ENCODE measurements at places on chromosomes 4 and X. TPM values are rescaled to one million over a fixed set of nuclear protein-coding genes. Genes with fewer than 3 reads are reported as not detected.

Gene TMSB15C
- 0.27 TPM for total RNA-seq

Gene CFI
- 6.8 TPM for total RNA-seq

Gene CAPN6
- total RNA-seq = not detected

Gene HTR2C
- not detected for total RNA-seq

Gene CCNA2
- 0.52 TPM for total RNA-seq

Data from left ventricle myocardium inferior (tissue), 1 donor.